Astrocyte of the cerebellum (primary cell): ENCODE measurements at places on chromosomes 6 and 20.

- no peak for DNase-seq
Measured at GRCh38 chr20:18372296-18372695, 84.0 kb downstream of the ZNF133 start.

DNA sequence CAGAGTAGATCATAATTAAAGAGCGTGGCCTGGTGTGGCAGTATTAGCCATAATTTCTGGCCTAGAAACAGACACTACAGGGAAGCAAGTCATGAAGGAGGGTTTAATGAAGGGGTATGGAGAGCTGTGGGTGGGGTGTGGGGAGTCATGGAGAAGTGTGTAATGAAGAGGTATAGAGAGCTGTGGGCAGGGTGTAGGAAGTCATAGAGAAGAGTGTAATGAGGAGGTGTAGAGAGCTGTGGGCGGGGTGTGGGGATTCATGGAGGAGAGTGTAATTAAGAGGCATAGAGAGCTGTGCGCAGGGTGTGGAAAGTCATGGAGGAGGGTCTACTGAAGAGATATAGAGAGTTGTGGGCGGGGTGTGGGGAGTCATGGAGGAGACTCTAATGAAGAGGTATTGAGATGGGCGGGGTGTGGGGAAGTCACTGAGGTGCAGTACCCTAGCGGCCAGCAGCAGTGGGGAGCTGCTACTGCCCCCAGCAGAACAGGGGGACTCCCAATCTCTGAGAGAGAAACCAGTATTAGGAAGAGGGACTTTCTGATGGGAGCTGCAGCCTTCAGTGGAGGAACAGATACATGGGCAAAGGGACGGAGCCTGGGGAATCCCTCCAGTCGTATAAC, 145.4 kb upstream of the FOXA2 start:
- no peak for DNase-seq

DNA sequence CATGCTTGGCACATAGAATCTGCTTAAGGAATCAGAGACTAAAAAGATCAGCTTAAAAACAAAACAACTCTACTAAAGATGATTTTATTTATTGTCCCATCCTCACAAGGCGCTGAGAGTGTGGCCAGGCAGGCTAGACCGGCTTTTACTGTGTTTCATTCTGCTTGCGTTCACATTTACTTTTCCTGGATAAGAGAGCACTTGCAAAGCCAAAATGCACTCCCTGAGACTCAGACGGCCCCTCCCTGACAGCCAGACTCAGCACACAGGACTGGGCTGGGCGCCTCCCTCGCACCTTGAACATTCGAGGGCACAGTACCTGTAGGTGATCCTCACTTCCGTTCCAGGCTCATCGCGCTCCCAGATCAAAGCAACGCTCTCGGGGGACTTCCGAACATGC, 10.2 kb downstream of the ACSS1 start:
- no peak for DNase-seq

- DNase-seq, result no peak
Measured at GRCh38 chr6:128723667-128724066, 159.3 kb upstream of the LAMA2 start.

DNA sequence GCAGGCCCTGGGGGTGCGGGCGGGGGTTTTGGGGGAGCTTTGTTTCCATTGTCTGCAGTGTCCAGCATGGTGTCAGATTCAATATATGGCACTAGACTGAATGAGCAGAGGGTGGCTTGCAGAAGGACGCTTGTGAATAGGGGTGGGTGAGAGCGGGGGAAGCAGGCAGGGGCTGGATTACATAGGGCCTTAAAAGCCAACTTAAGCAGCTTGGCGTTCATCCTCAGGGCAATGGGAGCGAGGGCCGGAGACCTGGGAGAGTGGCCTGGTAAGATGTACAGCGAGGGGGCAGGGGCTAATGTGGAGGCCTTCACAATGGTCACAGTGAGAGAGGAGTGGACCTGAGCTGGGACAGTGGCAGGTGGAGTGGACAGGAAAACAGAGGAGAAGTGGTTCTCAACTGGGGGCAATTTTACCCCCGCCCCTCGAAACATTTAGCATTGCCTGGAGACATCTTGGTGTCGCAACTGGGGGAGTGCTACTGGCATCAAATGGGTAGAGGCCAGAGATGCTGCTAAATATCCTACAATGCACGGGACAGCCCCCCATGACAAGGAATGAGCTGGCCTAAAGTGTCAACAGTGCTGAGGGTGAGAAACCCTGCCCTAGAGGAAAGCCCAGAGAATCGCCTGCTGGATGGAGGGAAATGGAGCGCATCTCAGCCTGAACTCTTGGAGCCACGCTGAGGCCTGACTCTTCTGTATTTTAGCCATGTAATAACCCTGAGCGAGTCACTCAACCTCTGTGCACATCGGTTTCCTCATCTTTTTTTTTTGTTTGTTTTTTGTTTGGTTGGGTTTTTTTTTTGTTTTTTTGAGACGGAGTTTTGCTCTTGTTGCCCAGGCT, 15.1 kb upstream of the BAK1 start:
- DNase-seq, result no peak

DNA sequence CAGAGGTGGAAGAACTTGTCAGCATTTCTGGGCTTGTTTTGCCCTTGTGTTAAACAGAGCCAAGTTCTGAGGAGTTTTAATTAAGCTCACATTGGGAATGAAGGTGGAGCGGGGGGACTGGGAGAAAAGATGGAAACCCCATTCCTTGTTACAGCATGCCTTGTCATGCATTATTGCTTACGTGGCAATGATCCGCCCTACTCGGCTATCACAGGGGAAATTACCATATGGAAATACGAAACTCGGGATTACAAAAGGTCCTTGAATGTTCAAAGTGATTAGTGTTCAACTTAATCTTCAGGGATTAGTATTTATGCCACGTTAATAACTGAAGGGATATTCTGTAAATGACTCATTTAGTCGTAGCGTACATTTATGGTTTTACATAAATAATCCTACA, 86.4 kb downstream of the MAP3K7 start:
- no peak for DNase-seq

DNA sequence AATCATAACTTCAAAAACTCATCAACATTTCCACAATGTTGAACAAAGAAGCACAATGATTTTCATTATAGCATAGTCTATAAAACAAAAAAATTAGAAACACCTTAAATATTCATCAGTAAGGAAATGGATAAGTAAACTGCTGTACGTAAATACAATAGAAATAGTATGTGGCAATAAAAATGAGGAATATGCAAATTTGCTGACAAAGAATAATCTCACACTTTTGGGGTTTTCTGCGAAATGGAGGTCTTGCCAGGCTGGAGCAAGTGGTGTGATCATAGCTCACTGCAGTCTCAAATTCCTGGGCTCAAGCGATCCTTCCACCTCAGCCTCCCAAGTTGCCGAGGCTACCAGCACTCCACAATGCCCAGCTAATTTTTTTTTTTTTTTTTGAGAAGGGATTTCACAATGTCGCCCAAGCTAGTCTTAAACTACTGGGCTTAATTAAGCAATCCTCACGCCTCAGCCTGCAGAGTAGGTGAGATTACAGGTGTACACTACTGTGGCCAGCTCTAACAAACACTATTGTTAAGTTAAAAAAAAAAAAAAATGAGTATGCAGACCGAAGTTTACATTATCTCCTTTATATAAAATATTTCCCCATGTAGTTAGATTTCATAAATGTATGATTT, 58.8 kb upstream of the SMIM28 start:
- no peak for DNase-seq
